Globus pallidus (tissue), 1 donor: ENCODE measurements at places on chromosomes 7 and 10.

DNA sequence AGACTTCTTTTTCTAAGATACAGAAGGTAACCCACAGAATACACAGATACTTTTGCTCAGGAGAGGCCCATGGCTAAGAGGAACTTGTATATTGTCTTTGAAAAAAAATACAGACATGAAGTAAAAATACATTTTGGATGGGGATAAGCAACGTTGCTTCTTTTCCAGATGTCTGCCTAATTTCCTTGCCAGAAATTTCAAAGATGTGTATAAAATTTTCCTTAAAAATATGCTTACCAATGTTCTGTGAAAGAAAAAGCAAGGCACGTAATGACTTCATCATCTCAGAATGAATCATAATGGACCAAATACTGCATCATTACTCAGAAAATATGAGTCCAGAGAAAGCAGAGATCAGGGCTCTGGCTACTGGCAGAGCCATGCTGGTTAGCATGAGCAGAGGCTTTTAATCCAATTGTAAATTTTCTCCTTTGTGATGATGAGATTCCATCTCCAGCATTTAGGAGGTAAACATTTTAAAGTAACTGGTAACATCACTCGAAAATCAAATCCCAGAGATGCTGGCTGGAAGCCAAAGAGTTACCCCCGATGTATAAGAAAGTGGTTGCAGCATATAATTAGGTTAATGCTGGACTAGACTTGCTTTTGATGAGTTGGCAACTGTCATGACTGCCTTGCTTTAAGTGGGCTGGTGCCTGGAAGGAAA, 272.5 kb downstream of the SEMA3A start:
- DNase-seq: no peak

DNA sequence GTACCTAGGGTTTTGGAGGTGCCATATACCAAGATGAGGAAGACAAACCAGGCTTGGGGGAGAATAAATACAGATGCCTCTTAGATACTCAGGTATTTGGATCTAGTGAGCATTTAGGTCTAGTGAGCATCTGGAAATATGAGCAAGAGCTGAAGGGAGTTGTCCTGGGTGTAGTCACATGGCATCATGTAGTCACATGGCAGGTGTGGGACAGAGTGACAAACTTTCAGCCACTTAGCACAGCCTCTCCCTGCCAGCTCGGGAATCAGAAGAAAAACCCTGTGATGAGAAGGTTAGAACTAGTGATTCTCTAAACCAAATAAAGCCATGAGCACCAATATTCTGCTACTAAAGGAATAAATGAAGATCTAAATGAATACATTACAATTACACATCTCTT, 24.3 kb downstream of the RGR start:
- DNase-seq: no peak

DNA sequence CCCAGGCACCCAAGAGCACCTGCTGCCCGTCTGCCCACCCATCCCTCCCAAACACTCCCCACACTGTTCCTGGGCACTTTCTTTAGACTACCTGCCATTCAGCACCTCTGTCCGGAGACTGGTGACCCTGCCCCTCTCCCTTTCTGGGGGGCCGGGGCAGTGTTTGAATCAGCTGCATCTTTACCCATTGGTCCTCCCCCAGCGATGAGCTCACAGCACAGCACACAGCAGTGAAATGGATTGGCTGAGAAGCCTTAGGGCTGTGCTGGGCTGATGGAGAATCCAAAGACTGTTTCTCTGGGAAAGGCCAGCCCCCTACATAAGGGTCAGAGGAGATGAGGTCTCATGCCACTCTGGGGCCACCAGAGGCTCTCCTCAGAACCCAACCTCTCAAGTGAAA, 40.2 kb downstream of the VWA2 start:
- DNase-seq: no peak

DNA sequence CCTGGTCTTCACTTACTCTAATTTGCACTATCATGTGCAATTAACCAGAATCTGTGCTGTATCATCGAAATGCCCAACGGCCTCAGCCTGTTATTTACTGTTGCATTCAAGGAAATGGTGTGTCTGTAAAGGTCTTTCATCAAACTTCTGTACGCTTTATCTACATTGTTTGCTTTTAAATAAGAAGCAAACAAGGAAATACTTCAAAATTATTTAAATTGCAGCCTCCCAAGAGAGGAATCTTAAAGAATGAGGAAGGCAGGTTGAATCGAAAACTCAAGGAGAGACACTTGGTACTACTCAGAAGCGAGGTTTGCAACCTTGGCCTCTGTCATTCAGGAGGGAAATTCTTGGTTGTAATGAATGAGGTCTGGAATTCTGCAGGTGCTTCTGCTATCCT, 40.7 kb downstream of the MGAM start:
- DNase-seq: no peak

GRCh38 chr10:24439935-24440334, 231.0 kb downstream of the KIAA1217 start:
- no peak for DNase-seq

- DNase-seq: no peak
These were observed 18.0 kb upstream of the JAKMIP3 start for GRCh38 chr10:132047575-132048293.

DNA sequence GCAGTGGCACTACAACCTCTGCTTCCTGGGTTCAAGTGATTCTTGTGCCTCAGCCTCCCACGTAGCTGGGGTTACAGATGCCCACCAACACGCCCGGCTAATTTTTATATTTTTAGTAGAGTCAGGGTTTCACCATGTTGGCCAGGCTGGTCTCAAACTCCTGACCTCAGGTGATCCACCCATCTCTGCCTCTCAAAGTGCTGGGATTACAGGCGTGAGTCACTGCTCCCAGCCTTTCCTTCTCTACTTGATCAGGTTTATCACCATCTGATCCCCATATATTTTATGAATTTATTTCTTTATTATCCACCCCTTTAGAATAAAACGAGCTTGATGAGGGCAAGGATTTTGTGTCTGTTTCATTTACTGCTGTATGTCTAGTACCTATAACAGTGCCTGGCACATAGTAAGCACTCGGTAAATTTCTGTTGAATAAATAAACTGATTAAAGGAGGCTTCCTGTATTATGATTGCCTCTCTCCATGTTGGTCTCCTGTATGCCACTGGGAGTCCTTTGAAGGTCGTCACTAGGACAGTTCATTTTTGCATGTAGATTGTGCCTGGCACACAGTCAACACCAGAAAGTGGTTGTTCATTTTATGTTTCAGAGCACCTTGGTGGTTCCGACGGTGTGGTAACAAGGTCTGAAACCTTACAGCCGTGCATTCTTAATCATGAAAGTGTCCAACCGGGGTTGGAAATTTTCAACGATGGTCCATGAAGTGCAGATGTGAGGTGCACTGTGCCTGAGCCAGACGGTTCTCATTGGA, 9.6 kb upstream of the EIF3A start:
- DNase-seq: no peak

DNA sequence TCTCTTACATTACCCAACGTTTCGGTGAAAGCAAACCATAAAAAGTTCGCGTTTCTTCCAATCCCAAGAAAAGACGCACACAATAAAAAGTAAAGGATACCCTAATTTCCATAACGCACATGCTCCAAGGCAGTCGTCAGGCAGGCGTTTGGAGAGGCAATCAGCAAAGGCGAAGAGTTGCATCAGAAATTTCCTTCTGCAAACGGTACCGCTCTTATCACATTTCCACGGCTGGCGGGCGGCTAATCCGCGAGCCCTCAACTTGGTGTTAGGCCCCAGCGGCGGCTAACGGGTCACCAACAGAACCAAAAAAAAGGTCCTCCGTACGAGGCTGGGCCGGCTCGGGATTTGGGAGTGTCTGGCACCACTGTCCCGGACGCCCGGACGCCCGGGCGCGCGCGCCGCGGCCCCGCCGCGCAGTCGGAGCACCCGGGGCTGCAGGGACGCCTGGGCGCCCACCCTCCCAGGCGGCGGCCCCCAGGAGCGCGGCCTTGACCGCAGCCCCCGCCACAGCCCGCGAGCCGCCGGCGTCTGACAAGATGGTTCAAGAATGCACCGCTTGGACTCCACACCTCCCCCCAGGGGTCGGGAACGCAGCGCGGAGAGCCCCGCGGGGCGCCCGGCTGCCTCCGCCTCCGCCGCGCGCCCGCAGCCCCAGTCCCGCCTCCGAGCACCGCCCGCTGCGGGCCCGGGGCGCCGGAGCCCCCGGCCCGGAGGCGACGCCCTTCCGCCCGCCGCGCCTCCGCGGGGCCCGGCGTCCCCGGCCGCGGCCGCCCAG, 9.8 kb upstream of the GRB10 start:
- no peak for DNase-seq

GRCh38 chr7:119974972-119975371, 298.0 kb upstream of the KCND2 start:
- DNase-seq: no peak

DNA sequence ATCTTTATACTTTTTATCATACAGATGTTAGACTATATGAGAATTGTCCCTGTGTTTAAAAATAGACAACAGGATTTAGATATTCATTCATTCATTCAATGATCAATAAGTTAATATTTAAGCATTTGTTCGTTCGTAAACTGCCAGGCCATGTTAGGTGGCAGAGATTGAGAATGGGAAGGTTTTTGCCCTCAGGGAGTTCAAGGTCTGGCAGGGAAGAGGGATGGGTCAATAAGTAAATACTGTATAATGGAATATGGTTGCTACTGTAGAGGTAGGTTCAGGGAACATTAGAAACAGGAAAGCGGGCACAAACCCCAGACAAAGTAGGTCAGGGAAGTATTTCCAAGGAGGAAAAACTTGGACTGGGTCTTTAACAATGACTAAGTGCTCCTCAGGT, 64.6 kb downstream of the SEM1 start:
- no peak for DNase-seq

DNA sequence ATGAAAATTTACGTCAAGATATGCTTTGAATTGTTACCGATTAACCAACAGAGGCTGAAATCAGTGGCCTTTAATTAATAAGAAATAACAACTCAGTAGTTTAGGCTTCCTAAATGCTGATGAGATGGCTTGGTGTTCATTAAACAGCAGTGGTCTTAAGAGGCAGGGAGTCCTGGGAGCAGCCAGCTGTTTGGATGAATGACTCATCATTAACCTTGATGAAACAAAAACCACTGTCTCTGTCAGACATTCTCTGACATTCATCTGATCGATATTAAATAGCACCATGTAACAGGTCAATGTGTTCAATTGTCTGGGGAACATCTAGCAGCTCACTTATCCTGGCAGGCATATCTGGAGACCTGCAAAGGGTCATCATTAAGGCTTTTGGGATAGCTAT, 234.2 kb upstream of the LRRN3 start:
- DNase-seq: no peak

- DNase-seq: no peak
These were observed 26.7 kb downstream of the TBC1D12 start for GRCh38 chr10:94428766-94429707.

GRCh38 chr7:93160410-93160809, 12.2 kb upstream of the SAMD9L start:
- DNase-seq: no peak

GRCh38 chr7:86372262-86372661, 271.4 kb upstream of the GRM3 start:
- DNase-seq: no peak
